ENCODE measurements at places on chromosomes 1 and 21.

- no peak for DNase-seq
Observed at GRCh38 chr1:81547912-81548303, 252.8 kb upstream of the ADGRL2 start.

DNA sequence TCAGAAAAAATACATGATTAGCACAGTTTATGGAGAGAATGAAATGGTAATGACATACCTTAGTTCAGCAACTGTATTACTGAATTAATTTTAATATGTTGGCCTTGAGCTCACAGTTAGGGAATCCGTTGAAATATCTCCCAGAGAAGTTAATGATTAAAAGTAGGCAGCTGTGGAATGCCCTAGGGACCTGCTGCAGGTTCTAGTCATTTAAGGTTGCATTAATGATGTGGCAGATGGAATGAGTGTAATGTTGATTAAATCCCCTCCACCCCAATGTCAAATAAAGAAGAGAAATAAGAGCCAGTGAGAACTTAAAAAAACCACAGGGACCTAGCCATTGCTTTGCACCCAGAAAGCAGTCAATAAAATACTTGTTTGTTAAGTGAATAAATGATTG lies 40.3 kb upstream of the TRIM45 start:
- DNase-seq, result no peak

- DNase-seq, result no peak
Observed at GRCh38 chr1:152039461-152039860, 2.7 kb upstream of the S100A11 start.

DNA sequence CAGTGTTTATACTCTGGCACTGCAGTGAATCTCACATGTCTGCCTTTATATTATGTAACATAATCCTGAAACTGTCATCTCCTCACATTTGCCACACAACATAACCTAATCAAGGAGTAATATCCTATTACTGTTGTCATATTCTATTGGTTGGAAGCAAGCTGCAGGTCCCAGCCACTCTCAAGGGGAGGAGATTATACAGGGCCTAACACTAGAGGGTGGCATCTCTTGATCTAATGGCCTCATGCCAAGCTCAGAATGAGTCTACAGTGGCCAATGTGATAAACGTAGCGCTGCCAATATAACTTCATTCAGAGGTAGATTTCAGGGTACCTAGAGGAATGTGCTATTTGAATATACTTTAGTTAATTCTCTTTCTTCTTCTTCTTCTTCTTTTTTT lies 166.8 kb downstream of the BACH1 start:
- DNase-seq, result no peak

- DNase-seq, result no peak
Observed at GRCh38 chr1:29390491-29391361, 154.4 kb downstream of the PTPRU start.

GRCh38 chr21:24716281-24716918 lies 890.9 kb downstream of the MRPL39 start:
- DNase-seq, result no peak

GRCh38 chr1:172089768-172090510 lies 248.6 kb downstream of the DNM3 start:
- no peak for DNase-seq
